ENCODE measurements at places on chromosomes 2 and 18.
A peak's percentile ranks its signal among the peaks of the same experiment; 100 is the strongest.

DNA sequence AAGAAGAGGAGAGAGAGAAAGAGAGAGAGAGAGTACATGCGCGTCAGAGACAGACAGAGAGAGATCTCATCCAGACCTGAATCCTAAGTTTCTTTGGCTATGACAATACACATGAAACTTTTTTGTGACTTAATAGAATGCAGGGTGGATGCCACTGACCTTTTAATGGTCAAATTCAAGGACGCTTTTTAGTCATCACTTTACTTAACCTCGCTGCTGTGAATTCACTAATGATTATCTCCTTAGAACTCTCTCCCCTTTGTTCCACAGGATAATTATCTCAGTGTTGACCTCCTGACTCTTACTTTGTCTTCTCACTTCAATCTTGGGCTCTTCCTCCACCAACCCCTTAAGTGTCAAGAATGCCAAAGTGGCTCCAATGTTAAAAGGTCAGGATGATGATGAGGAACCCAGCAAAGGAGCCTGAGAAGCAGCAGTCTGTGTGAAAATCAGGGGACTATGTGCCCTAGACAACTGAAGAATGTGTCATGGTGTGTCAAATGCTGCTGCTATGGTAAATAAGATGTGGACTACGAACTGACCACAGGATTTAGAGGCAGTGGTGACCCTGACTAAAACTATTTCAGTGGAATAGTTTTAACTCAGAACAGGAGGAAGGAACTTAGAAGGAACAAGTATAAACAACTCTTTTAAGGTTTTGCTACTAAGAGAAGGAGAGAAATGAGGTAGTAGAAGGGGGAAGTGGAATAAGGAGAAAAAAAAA lies 382.1 kb downstream of the ZEB2 start:
- DNase-seq, result peak; percentile 2

DNA sequence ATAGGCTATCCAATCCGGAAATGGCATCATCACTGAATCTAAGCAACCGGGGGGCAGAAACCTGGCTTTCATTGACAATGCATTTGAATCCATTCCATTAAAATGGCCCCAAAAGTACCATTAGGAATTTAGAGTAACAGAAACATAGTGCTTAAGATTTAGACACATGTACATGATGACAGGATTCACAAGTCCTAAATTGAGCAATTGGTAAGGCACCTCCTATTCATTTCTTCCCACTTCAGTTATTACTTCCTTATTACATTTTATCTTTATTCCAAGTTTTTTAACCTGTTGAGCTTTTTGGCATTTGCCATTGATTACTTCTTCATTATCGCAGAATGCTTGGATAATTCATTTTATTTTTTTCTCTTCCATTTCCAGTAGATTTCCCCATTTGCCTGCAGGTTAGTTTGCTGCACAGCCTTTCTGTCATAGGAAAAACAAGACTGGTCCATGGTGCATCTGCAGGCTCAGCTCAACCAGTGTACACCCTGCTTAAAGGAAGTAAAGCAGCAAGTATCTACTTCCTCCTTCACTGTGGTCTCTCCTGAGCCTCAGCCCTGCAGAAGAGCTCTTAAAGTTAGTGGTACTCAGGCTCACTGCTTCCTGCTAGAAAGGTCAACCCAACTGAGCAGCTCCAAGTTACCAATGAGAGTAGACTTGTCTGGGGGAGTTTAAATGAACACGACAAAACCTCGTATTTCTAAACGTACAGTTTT lies 89.2 kb downstream of the DOCK10 start:
- DNase-seq, result peak; percentile 86

DNA sequence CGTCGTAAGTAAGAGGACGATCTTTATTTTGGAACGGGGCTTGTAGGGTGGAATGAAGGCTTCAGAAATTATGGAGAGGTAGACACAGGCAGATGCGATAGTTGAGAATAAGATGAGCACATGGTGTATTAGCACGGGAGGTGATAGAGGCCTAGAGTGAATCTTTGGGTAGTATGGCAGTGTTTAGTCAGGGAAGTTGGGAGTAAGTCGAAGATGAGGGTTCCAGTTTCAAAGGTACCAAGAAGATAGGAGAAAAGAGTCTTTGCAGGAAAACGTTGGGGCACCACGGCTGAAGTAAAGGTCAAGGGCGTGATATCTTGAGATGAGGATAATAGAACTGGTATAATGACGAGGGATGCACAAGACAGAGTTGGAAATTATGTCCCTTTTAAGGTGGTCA lies 654 bp downstream of the PIK3C3 start:
- no peak for DNase-seq

DNA sequence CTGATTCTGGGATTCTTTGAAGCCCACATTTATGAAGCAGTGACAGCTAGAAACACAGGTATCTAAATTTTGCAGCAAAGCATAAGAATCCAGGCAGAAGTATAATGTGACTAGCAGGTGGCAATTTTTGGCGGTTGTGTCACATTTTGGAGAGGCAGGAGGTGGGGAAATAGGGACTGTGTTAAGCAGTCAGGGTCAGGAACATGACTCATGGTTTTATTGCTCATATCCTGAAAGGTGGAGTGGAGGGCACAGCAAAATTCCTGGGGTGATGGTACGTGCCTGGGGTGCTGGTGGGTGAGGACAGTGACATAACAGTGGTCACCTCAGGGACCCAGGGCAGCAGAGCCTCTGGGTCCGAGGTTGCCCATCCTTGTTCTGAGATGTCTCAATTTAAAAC lies 63.5 kb upstream of the TTN start:
- no peak for DNase-seq

GRCh38 chr2:5915881-5916310 lies 223.7 kb downstream of the SOX11 start:
- peak; percentile 1 for DNase-seq

DNA sequence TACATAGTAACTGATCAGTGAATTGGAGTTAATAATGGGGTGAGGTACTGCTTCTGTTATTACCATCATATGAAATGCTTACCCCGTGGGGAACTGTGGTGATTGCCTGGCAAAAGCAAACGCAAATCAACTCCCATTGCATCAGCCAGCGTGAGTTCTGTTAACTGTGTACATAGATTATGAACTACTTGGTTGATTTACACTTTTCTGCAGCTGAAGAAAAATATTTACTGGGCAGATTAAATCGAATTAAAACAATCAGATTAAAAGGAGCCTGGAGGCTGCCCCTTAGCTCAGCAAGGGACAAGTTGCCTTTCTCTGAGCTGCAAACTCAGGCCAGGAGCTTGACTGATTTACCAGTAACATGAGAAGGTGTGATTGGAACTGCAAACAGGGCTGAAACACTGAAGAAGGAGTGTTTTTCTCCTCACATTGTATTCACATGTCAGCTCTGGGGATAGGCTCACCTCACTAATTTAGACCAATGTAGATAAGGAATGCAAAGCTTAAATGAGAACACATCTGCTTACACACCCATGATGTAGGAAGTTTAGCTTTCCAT lies 220.1 kb downstream of the OSR1 start:
- DNase-seq, result no peak

GRCh38 chr18:42211201-42211600 lies 256.2 kb downstream of the PIK3C3 start:
- DNase-seq, result no peak

GRCh38 chr2:109174214-109174613 lies 45.2 kb downstream of the SH3RF3 start:
- no peak for DNase-seq

GRCh38 chr2:98731894-98732349 lies 990 bp upstream of the MGAT4A start:
- DNase-seq, result peak; percentile 17

Data from AML-193 (cell line).